H9 (cell line): ENCODE measurements at places on chromosomes 2 and 18.
A peak's percentile ranks its signal among the peaks of the same experiment; 100 is the strongest.

DNA sequence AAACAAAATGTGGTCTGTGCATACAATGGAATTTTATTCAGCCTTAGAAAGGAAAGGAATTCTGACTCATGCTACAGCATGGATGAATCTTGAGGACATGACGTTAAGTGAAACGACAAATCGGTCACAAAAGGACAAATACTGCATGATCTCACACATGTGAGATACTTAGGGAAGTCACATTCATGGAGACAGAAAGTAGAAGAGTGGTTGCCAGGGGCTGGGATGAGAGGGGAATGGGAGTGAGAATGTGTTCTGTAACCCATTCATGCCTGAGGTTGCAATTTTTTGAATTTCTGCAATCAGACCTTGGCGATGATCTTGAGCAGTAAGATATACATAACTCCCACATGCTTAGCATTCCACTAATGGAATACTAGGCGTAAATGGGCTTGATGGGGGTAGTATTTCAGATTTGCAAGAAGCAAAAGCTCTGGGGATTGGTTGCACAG lies 22.0 kb downstream of the FHL2 start:
- DNase-seq = no peak

DNA sequence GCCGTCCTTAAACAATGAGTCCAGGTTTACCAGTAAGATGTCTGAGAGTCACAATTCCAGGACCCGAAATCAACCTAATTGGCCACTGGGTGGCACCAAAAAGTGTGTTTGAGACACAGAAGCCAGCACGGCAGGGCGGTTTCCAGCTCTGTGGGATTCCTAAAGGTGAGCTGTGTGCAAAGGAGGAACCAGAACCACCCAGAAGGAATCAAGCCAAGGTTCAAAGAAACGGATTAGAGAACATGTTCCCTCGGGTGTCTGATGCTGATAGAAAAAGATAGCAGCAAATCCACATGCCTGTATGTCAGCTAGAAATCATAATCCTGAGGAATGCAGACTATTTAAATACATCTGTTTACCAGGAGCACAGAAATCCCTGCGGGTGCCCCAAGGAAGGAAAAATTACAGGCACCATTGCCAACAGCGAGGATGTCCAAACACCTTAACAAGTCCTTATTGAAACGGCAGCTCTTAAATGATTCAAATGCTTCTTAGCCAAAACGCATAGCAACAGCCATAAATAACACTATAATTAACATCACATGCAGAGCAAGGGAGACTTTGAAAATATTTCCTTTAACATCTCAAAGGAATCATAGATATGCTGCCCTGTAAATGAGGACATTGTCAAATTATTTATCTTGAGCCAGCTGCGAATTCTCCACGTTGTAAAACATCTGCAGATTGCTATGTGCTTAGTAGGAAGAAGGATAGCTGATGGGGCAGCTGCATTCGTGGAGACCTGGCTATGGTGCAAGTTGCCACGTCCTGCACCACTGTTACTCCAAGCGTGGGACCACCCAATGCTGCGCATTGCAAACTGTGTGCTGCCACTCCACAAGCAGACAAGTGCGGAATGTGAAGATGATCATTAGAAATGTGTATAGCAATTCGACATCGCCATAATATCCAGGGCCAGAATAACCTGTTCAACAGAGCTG lies 318.7 kb upstream of the NCKAP5 start:
- DNase-seq = peak; percentile 78

DNA sequence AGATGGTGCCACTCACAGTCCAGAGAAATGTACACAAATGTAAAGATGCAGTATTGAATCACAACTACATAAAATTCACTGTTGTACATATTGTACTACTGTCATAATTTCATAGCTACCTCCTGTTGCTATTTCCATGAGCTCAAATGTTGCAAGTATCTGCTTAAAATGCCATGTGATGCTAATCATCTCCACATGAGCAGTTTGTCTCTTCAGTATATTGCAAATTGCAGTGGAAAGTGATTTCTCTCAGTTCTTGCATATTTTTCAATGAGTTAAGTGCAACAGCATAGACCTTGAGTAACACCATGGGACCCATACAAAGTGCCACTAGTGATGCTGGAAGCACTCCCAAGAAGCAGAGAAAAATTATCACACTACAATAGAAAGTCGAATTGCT lies 51.9 kb downstream of the MAIP1 start:
- no peak for DNase-seq

DNA sequence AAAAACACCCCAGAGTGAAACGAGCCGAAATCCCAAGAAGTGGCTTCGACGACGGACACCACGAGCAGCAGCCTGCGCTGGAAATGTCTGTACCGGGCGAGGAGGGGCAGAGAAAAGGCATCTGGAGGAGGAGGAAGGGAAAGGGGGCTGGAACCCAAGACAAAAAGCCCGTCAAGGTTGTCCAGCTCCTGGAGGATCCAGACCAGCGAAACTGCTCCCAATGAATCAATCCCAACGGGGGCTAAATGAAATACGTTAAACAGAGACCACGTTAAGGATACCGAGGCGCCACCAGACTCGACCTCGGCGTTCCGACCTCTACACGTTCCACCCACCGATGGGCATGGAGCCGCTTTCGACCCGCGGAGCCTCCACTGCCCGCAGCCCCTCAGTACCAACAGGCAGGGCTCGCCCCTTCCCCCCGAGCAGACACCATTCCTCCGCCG lies 400 bp downstream of the CCDC88A start:
- peak; percentile 48 for DNase-seq

DNA sequence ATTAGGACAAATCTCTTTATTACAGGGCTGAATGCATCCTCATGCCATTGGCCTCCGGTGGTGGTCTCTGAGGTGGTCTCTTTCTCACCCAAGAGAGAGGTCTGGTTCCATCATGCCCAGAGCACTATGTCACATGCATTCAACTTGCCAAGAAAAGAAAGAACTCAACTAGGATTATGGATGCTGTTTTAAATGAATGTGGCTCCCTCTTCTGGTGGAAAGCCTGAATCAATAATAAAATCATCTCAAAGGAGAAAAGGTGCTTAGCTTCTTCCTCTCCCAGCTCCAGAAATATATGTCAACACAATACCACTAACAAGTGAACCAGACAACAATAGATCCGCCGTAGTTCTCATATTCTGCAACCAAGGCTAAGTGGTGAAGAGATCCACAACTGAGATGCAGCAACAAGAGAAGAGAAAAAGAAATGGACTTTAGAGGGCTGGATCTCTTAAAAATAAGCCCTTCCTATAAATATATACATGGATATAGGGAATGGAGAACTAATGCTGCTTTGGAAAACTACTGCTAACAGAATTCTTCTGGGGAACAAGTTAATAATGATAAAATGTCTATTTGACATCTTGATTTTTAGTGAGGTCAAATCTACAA lies 396.8 kb downstream of the NCKAP5 start:
- DNase-seq = no peak

GRCh38 chr2:160715428-160715827 lies 221.8 kb upstream of the RBMS1 start:
- no peak for DNase-seq

- no peak for DNase-seq
Observed at GRCh38 chr18:6255116-6255705, 159.5 kb downstream of the L3MBTL4 start.

DNA sequence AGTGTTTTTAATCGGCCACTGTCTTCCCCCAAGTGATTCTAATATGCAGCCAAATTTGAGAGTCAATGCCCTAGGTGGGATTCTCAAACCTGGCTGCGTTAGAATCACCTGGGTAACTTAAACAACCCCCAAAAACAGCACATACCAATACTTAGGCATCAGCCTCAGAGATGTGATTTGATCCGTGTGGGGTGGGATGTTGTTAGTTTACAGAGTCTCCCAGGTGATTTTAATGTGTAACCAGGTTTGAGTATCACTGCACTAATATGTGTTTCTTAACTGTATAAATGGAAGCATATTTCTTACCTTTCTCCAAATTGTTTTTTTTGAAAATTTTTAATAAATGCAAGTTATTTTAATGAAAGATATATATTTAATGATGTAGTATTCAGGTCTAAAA lies 135.4 kb downstream of the PLCL1 start:
- no peak for DNase-seq

- no peak for DNase-seq
Observed at GRCh38 chr2:133739039-133739438, 170.8 kb upstream of the NCKAP5 start.

- no peak for DNase-seq
Observed at GRCh38 chr2:182319556-182320505, 107.0 kb downstream of the PDE1A start.

DNA sequence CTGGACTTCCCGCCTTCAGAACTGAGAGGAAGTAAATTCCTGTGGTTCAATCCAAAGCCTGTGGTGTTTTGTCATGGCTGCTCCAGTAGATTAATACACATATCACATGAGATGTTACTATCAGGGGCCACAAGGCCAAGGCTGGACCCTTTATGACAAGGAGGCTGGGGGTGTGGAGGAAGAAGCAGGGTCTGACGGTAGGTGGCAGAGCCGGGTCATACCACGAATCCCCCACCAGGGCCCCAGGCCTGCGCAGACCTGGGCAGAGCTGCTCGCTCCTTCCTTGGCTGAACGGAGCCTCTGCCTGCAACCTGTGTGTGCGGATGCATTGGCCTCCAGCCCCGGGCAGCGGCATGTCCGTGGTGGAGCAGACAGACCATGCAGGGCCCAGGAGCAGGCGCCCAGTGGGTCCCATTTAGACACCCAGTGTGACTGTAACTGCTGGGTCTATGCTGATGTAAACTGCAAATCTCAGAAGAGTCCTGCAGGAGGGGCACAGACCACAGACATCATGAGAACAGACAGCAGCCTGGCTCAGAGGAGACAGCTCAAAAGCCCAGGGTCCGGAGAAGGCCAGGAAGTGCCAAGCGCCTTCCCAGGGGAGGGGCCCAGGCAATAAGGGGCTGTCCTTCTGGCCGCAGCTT lies 155.2 kb downstream of the PXDN start:
- peak; percentile 56 for DNase-seq

GRCh38 chr2:125643585-125643984 lies 1012.4 kb upstream of the GYPC start:
- DNase-seq = no peak
